CD4-positive, alpha-beta T cell treated with Interleukin-17A for 1 hour (primary cell): ENCODE measurements at places on chromosomes 13 and 19.

- DNase-seq, result no peak
Observed at GRCh38 chr13:39618561-39618960, 15.6 kb upstream of the LHFPL6 start.

GRCh38 chr13:51614350-51614786 is 30.1 kb downstream of the WDFY2 start:
- DNase-seq, result peak; percentile 68

- no peak for DNase-seq
Observed at GRCh38 chr13:73220966-73221720, 162.3 kb downstream of the KLF5 start.

GRCh38 chr13:66618702-66619101 is 611.4 kb downstream of the PCDH9 start:
- DNase-seq, result no peak

DNA sequence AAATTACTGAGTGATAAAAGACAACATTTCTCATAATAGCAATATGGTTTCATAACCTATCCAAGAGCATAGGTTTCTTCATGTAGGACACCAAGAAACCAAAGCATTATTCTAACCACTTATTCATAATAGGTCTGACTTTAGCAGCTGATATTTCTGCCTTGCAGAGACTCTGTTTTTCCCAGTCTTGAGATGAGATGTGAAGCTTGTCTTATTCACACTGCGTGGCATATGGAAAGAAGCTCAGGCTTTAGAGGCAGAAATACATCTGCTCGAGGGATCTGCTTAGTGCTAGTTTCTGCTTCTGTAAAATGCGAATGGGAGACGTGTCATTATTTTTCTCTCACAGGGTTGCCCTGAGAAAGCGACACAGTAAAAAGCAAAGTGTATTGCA is 232.0 kb upstream of the SPRY2 start:
- DNase-seq, result no peak

- peak; percentile 58 for DNase-seq
Observed at GRCh38 chr13:102779436-102780159, 6.0 kb upstream of the TEX30 start.

DNA sequence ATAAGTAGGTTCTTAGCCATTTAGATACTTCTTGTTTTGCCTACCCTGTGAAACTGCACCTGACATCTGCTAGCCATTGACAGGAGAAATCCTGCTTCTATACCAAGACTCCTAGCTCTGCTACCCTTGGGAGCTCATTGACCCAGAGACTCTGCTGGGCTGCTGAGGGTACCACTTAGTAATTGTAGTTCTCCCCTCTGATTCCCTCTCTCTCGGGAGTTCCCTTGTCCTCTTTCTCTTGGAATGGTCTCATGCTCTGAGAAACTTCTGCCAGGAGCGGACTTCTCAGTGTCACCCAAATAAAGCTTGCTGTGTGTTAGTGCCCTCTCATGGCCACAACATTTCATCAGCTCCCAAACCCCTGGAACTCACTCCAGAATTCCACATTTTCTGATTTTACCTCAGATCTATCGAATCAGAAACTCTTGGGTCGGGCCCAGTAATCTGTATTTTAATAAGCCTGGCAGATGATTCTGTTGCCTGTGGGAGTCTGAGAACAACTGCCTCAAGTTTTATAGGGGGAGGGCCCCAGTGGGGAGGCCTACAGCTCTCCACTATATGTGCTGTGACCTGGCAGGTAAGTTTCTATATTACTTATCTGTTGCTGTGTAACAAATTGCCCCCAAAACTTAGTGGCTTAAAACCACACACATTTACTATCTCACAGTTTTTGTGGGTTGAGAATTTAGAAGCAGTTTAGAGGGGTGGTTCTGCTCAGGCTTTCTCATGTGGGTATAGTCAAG is 221.1 kb downstream of the TDRD3 start:
- DNase-seq, result no peak

DNA sequence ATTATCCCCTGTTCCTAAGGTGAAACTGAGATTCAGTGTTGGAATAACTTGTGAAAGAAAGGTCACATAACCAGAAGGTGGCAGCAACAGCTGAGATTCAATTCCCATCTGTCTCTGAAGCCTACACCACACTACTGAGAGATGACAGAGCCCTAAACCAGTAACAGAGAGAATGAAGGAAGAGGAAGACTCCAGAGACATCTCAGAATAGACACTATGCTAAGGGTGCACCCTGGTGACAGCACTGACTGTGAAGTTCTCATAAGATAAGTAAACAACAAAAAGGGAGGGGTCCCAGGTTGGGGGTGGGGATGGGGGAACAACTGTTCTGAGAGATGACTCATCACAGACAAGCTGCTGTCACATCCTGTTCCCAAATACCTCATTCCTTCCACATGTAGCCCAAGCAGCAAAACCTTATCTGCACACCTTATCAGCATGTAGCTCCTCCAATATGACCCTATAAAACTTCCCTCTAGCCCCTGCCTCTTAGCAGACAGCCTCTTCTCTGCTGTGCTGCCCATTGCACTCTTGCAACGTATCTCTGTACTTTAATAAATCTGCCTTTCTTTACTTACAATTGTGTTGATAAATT is 46.5 kb downstream of the UTP14C start:
- DNase-seq, result no peak

DNA sequence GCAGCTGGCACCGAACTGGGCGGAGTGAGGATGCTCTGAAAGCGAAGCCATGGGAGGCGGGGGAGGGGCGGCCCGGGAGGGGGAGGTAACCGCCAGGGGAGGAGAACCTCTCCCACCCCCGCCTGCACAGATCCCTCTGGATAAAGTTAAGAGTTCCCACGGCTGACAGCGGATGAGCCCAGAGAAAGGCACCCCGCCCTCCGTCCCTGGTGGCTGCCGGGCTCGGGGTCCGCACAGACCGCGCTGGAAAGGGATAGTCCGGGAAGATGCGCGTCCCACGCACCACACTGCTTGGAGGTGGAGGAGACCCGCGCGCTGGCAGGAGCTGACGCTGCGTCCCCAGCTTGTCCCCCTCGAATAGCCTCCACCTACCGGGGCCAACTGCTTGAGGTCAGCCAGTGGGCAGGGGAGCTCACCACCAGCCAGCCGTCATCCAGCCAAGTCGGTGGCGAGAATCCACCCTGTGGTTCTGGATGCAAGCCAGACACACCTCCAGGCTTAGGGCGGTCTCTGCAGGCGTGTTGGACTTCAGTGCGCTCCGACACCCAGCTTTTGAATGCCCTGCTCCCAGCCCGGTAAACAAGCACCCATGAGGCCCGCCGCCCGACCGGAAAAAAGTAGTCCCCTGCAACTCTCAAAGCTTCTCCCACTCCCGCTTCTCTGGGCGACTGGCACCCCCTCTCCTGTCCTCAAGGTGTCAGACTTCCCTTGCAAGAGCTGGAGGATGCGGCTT is at the start of gene TRPC4:
TSS of gene TRPC4 (minus strand) at position 17 of the 733 bp plus-strand sequence. CDS start 86,439 bp downstream, outside the sequence.
- DNase-seq, result no peak

DNA sequence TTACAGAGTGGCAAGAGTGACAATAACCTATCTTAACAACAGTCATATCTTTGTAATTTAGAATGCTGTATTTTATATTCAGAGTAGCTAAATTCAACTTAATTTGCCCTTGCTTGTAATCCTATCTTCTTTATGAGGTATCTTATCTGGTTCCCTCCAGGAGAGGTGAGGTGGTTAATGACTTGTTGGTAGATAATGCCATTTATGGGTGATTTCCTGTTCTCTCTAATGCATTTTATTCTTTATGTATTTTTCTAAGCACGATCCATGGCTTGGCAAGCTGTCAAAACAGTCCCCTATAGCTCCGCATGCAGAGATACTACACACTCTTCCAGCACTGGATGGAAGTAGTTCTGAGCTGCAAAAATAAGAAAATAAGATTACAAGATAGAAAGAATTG is 267.9 kb downstream of the LMO7 start:
- DNase-seq, result no peak

GRCh38 chr19:16325641-16326400 is 1.2 kb downstream of the KLF2 start:
- DNase-seq, result peak; percentile 77

- no peak for DNase-seq
Observed at GRCh38 chr13:34172048-34172447, 354.1 kb downstream of the RFC3 start.

- no peak for DNase-seq
Observed at GRCh38 chr13:36804588-36804987, 14.4 kb upstream of the RFXAP start.
